ENCODE measurements at places on chromosomes 6 and 20. TPM values are rescaled to one million over a fixed set of nuclear protein-coding genes. Genes with fewer than 3 reads are reported as not detected.

CPNE5 gene
- under 0.01 TPM for total RNA-seq

ANGPT4 gene
- not detected for total RNA-seq

SLC13A3 gene
- 3.1 TPM for total RNA-seq

PPT2 gene
- total RNA-seq = 14.6 TPM

JAG1 gene
- 12.9 TPM for total RNA-seq

CABLES2 gene
- 2.8 TPM for total RNA-seq

SOBP gene
- 15.4 TPM for total RNA-seq

SSTR4 gene
- not detected for total RNA-seq

SAMD10 gene
- total RNA-seq = 0.87 TPM

AARS2 gene
- total RNA-seq = 25.7 TPM

RNF144B gene
- 0.62 TPM for total RNA-seq

TP53TG5 gene
- not detected for total RNA-seq

RBBP8NL gene
- not detected for total RNA-seq

RAD21L1 gene
- not detected for total RNA-seq

BTN3A1 gene
- total RNA-seq = 37.1 TPM

CDKAL1 gene
- 23.1 TPM for total RNA-seq

Measured in uterine smooth muscle cell (primary cell).